ENCODE measurements at places on chromosomes 4 and X.

- no peak for DNase-seq
These were observed 605.1 kb downstream of the PCDH18 start for GRCh38 chr4:136927172-136927571.

GRCh38 chrX:93420090-93420489 lies 253.3 kb downstream of the NAP1L3 start:
- DNase-seq = no peak

GRCh38 chrX:10167573-10167972 lies 10.8 kb downstream of the CLCN4 start:
- DNase-seq = no peak

DNA sequence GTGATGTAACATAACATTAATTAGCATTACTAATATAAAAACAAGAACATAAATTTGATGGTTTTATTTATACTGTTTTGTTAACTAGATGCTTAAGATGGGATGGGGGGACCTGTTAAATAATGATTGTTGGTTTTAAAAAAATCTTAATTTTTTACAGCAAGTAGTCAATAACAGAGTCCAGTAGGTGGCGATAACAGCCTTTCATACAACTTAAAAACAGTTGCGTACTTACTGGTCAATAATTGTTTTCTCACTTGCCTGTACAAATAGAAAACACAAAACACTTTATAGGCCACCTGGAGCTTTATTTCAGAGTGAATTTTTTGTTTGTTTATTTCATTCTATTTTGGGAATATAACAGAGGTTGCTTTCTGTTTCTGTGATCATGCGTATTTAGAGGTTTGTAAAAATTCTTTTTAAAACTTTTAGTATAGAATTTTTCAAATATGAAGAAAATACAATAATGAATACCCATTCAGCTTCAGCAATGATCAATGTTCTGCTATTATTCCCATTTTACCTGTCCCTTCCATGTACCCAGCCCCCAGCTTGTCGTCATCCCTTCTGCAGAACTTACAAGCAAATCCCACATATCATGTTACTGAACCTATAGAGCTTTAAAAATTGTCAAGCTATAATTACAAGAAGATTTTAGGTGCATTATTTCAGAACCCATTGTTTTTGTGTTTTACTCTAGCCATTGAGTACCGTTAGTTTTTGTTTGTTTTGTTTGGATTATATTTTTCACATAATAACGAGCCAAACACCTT lies 97.1 kb downstream of the MRPL1 start:
- DNase-seq = no peak

DNA sequence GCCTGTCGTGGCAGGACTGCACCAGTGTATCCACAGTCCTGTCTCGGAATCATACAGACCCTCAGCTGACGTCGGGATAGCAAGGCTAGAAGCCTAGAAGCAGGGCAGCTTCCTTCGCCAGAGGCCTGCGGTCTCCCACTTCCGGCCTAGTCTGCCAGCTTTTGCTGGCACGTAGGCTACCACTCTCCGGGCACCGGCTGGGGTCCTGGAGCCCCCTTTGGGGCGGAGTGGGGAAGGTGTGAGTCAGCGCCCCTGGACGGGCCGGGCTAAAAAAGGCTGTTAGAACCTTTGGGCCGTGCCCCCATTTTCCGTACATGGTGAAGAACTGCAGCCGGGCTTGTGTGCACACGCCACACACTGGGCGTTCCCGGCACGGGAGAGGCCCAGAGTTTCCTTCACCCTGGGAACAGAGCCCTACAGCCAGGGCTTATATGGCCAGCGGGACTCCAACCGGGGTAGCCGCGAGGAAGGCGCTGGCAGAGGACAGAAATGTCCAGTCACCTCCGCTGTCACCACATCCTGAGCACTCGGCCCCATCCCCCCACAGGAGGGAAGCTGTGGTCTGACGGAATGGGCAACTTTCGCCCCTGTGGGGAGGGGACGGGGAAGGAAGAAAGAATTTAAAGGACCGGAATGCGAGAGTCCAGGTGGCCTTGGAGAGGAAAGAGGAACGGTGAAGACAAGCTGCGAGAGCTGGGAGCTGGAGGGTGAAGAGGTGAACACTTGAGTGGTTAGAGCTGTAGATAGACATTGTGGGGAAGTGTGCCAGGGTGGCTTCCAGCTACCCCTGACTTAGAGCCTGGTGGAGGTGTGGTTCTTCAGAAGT lies 4.6 kb downstream of the MAGIX start:
- no peak for DNase-seq

DNA sequence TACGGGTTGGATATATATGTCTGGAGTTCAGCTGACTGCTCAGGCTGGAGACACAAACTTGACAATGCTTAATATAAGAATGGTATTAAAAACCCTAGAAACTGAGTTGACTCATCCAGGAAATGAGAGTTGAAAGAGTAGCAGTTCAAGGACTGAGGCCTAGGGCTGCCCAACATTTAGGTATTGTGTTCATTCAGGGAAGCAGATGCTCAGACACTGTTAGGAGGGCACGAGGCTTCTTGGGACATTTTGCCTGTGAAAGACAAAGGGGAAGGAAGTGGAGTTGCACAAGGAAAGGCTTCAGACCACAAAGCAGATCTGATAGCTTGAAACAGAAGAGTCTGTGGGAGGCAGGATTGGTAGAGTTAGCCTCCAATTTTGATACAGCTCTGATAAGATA lies 52.0 kb upstream of the HS3ST1 start:
- DNase-seq = no peak

DNA sequence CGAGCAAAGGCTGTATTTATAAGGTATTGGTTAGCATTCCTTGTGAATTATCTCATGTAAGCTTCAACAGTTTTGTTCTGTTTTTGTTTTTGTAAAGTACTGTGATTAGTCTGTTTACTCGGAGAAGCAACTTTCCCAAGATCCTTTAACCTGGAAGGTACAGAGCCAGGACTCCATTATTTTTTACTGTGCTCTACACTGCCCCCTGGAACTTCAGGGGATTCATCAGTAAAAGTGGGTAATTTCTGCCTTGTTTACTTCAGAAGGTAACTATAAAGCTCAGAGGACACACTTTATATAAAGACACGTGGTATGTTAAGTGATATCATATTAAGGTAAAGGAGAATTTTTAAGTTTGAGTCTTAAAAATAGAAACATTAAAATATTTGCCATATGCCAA lies 124.9 kb downstream of the IQCM start:
- DNase-seq = no peak

- no peak for DNase-seq
These were observed 580.6 kb downstream of the EPHA5 start for GRCh38 chr4:65089666-65090065.

- DNase-seq = no peak
These were observed 9.9 kb downstream of the TMSB4X start for GRCh38 chrX:12984603-12985319.

DNA sequence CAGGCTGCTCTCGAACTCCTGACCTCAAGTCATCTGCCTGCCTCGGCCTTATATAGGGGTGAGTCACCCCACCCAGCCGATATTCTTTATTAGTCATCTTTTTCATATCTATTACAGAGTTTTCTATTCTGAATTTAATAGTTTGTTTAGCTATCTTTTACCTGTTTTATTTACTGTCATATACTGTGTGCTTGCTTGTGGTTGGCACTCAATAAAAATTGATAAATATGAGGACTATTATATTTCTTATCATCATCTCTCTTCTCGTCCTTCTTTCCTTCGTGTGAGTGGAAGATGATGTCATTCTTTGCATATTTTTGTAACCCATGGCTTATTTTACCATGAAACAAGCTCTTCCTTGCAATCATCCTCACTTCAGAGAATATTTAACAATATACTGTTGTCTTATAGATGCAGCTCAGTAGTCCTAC lies 265.5 kb downstream of the ARHGAP24 start:
- DNase-seq = no peak

- no peak for DNase-seq
These were observed 25.6 kb downstream of the ZRSR2 start for GRCh38 chrX:15815779-15816437.

GRCh38 chr4:70801265-70801809 lies 38.4 kb downstream of the GRSF1 start:
- no peak for DNase-seq

DNA sequence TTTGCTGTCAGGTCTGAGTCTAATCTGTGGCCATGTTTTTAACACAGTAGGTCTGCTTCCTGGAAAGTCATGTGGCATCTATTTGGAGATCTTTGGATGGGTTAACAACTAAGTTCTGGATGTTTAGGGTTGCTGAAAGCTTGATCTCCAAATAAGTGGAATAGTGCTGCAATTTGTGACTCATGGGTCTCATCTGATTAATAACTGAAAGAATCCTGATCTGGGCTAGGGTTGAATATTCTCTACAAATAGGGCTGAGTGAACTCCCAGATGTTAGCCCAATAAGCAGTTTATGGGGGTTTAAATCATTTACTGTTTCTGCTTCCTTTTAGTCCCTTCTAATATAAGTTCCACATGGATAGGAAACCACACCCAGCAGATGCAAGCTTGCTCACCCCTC lies 23.1 kb downstream of the CT47C1 start:
- DNase-seq = no peak

- DNase-seq = no peak
These were observed 33.9 kb downstream of the CPLX1 start for GRCh38 chr4:791898-792625.

- no peak for DNase-seq
These were observed 93.3 kb downstream of the AKAP4 start for GRCh38 chrX:50107470-50107869.

DNA sequence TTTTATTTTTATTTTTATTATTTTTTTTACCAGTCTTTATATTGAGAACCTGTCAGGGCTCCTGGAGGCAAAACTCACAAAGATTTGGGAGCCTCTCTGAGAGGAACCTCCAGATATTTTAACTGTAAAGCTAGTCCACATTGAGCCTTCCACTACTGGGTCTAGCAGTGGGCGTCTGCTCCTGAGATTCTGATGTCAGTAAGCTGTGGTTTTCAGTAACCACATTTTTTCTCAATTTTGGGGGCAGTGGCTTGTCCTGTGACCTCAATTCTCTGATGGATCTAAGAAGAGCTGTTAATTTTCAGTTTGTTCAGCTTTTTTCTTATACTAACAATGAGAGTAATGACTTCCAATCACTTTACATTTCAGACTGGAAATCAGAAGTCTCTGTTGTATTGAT lies 23.6 kb upstream of the GPRASP1 start:
- DNase-seq = no peak
